CD4-positive, alpha-beta T cell treated with Interleukin-4 for 4 hours (primary cell): ENCODE measurements at places on chromosomes 12 and 14.

- no peak for DNase-seq
These were observed 77.7 kb downstream of the NTS start for GRCh38 chr12:85951823-85952222.

GRCh38 chr12:48996794-48997718, 2.1 kb downstream of the DDN start:
- DNase-seq: peak; percentile 41

GRCh38 chr12:1935700-1936378, 17.4 kb upstream of the CACNA2D4 start:
- DNase-seq: no peak

DNA sequence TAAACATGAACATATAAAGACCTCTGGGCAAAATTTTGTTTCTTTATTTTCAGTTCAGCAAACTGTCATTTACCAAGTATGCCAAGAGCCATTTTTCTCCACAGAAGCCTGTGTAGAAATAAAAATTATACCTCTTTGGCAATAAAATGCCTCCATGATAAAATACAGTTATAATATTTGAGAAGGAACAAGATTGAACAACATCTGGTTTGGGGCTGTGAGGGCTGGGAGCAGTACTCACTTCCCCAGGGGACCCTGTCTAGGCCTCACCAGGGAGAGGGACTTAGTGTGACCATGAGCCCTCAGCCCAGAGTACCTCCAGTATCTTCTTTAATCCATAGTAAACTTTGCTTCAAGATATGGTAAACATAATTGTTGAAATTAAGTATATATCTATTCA, 65.1 kb downstream of the DAAM1 start:
- DNase-seq: no peak

GRCh38 chr14:39912192-39913100, 480.2 kb upstream of the FBXO33 start:
- DNase-seq: no peak

- DNase-seq: no peak
These were observed 313.1 kb upstream of the GARIN6 start for GRCh38 chr12:99334285-99335056.

DNA sequence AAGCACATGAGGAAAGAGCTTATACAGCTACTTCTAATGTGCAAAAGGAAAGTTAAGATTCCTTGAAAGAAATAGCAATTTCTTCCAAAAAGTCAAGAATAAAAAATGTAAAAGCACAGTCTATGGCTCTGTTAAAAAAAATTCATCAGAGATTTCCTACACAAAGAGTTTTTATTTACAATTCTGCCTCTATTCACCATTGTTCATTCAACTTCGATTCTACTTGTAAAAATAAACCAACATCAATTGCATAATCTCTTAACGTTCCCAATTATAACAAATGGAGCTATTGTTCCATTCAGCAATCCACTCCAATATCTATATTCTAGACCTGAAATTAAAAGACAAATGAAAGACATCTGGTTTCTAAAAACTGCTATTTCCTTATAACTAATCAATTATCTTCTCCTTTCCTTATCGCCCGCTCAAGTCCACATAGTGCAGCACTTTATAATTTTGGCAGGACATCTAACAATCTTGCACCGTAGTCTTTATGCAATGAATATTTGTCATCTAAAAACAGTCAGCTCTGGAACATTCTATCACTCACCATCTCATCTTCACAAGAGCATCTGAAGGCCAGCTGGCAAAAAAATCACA, 6.2 kb downstream of the EIF2S3B start:
- DNase-seq: no peak

GRCh38 chr12:5827591-5827990, 117.5 kb downstream of the ANO2 start:
- no peak for DNase-seq

- DNase-seq: no peak
These were observed 45.1 kb downstream of the TBX3 start for GRCh38 chr12:114638790-114639435.

DNA sequence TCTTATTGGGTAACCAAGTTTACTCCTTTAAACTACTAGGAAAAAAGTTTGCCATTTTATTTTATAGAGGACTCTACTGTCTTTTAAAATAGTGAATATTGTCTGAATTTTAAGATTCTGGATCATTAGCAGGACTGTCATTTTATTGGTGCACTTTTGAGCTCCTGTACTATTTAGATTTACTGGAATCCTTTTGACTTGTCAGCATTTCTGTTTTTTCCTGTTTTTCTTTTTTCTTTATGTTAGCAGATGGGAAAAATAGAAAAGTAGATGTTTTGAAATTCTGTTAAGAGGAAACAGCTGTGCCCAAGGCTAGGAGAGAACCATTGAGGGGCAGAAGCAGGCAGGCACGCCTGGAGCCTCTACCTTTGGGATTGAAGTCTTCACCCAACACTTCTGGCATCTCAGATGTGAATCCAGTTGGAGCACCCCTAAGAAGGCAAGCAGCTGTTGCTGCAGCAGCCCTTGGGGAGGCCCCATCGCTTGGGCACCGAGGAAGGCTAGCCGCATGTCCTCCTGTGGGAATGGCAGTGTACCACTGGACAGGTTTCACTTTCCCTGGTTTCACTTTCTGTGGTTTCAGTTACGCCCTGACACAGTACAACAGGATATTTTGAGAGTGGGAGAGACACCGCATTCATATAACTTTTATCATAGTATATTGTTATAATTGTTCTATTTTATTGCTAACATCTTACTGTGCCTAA, 11.5 kb downstream of the RIMKLB start:
- no peak for DNase-seq

DNA sequence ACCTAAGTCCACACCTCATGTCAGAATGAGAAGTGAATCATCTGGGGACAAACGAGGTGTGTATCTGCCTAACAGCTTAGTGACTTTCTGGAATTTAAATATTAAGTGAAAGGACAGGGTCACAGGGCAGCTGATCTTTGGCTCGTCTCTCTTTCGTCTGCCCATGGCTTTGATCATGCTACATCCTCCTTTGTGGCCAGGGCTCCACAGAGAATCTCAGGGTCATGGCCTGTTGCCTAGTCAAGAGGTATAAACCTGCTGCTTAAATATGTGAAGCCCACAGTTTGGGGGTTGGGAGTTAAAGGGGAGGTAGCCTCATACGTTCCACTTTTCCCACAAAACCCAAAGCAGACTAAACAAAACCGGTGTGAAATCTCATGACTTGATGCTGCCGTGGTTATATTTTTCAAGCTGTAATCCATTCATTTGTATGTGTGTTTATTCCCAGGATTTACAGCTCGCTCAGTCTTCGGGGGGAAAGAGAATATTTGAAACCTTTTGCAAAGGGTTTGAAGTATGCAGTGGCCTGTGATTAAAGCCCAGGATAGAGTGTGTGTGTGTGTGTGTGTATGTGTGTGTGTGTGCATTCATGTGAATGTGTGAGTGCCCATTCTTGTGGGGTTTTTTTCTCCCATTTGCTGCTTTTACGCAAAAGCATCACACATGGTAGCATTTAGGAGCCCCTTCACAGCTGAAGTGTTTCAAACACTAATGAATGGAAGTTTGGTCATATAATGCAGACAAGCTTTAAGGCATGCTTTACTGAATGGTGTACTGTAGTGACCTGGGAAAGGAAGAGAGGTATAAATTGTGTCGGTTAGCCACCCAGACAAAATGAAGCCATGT, 137.1 kb downstream of the HMGA2 start:
- DNase-seq: no peak

DNA sequence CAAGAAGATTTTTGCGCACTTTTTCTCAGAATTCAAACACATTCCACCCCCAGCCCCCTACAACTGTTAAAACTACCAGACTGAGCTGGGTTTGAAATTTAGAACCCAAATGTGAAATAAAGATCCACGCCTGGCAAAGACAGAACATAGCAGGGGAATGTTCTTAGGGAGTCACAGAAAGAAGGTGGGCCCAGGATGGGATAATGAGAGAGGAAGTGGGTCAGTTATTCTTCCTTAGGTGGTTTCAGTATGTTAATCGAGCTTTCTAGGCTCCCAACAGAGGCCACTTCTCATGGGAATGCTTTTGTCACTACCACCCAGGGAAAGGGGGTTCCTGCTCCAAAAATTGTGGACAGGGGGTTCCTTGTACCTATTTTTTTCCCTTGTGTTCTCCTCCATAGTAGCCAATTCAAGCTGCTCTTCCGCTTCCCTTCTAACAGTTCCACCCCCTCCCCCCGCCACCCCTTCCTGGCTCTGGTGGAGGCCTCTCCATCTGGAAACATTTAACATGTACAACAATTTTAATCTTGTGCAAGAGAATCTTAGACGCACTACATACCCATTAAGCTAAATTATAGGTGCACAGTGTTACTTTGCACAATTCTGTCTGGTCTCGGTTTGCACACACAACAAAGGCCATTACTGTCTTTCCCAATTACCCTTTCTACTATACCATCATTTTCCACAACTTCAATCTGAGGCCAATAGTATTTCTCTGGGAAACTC, 218.1 kb downstream of the MON2 start:
- no peak for DNase-seq

GRCh38 chr12:87529413-87529812, 499.8 kb downstream of the C12orf50 start:
- no peak for DNase-seq

DNA sequence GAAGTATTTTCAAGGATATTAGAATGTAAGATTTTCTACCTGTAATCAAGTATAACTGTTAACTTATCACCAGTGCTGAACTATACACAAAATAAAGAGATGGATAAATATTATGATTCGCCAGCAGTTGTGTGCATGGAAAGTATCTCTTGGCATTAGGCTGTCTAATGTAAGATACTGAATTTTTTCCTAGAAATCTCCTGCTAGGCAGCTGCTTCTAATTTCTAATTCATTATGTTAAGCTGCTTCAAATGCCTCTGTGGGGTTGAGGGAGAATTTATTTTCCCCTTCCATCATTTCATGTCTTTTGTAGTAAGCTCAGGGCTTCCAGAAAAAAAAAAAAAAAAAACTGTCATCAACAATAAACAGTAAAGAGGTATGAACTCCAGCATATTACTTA, 516.0 kb downstream of the DIO2 start:
- DNase-seq: no peak

- DNase-seq: no peak
These were observed 280.3 kb downstream of the KSR2 start for GRCh38 chr12:117688446-117688845.

DNA sequence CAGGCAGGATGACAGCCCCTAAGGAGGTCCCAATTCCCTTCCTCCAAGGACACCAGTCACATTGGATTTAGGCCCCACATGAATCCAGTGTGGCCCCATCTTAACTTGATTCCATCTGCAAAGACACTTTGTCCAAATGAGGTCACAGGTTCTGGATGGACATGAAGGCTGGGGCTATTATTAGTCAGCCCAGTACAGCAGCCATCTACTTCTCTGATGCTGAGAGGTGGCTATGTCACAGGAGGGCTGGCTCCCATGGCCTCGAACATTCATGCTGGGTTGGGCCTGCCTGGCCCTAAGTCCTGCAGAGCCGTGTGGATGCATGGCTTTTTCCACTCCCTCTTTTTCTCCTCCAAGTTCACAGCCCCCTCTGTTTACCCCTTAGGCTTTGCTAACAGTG, 35.9 kb downstream of the SLC15A4 start:
- DNase-seq: no peak

DNA sequence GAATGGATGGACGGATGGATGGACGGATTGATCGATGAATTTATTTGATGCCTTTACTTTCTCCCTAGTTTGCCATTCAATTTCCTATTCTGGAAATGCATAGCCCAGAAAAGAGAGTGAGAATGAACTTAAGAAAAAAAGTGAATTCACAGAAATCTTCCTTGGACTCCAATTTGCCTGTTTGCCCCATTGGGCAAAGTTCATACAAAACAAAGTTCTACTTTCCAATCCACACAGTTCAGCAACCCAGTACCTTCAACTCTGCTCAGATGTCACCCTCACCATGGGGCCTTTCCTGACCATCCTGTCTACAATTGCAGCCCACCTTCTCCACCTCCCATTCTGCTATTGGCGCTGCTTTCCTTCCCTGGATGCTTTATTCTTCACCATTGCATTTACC, 8.2 kb upstream of the NUAK1 start:
- DNase-seq: no peak

GRCh38 chr14:104386151-104386841, 193.3 kb upstream of the C14orf180 start:
- no peak for DNase-seq

DNA sequence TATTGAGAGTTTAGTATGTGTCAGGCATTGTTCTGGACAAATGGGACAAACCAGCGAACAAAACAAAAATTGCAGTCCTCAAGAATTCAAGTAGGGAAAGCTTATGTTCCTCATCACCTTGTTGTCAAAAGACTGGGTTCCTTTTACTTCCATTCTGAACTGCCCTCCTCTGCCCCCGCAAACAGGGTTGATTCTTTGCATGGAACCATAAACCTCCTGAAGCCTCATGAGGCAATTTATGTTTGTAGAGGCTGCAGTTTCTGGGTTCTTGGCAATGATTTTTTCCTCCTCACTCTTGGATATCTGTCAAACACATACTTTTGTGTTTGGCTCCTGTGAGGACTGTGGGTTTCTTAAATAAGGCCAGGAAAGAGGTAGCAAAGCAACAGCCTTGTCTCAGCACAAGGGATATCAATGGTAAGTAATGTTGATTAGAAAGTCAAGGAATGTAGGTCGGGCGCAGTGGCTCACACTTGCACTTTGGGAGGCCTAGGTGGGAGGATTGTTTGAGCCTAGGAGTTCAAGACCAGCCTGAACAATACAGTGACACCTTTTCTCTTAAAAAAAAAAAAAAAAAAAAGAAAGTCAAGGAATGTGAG, 13.9 kb downstream of the COPZ1 start:
- no peak for DNase-seq

- DNase-seq: no peak
These were observed 46.2 kb upstream of the DIP2B start for GRCh38 chr12:50458606-50459005.

GRCh38 chr12:68595241-68595640, 15.5 kb upstream of the RAP1B start:
- DNase-seq: no peak

- no peak for DNase-seq
These were observed 749.1 kb upstream of the TBX3 start for GRCh38 chr12:115433014-115433634.

GRCh38 chr12:129696926-129697325, 206.9 kb downstream of the TMEM132D start:
- DNase-seq: no peak

GRCh38 chr14:99272899-99273765, 1.1 kb upstream of the BCL11B start:
- no peak for DNase-seq

DNA sequence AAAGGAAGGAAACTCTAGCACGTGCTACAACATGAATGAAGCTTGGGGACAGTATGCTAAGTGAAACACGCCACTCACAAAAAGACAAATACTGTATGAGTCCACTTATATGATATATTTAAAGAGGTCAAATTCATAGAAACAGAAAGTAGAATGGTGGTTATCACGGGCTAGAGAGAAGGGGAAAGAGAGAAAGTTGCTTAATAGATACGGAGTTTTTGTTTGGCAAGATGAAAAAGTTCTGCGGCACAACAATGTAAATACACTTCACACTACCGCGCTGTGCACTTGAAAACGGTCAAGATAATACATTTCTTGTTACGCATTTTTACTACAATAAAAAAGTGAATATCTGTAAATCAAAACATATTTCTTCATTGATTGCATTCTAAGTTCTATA, 37.3 kb downstream of the FBLN5 start:
- no peak for DNase-seq
